ENCODE measurements at places on chromosomes 3 and 15.

DNA sequence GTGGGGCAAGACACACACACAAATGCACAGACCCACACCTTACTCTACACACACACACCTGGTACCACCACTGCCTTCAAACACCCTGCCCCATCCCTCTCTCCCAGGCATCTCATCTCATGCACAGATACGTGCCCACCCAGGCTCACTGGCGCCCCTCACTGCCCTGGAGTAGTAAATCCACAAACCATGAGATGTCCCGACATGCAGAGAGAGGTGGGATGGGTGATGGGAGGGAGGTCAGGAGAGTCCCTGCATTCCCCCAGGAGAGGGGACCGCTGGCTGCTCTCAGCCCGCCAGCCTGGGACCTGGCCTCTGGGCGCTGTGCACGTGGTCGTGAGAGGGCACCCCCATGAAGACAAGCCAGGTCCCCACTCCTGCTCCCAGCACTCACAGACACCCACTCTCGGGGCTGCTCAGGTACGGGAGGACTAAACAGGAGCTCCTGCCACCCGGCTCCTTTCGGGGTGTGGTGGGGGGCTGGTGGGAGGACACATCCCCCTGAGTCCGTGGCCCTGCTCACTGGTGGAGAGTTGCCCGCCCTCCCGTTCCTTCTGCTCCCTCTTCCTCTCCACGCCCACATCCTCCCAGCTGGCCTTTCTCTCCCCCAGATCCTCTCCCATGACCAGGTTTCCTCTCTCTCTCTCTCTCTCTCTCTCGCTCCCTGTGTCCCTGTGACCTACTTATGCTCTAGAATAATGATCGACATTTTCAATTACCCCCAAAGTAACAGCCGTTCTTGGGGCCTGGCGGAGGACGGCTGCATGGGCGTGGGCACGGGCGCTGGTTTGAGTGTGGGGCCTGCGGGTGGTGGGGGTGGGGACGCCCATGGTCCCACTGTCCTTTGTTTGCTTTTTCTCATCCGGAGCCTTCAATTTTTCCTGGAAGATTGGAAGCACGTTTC is 18.9 kb upstream of the CSPG4 start:
- no peaks in the 10 kb centered on the region for H3K27me3 ChIP-seq
- no peaks in the 10 kb centered on the region for H3K36me3 ChIP-seq
- no peak overlapping the region for H3K4me3 ChIP-seq
- DNase-seq = no peak
- H3K27ac ChIP-seq = no peak overlapping the region

GRCh38 chr3:67016522-67017080 is 18.5 kb downstream of the KBTBD8 start:
- no peak overlapping the region for H3K27ac ChIP-seq
- no peaks in the 10 kb centered on the region for H3K4me1 ChIP-seq
- no peaks in the 10 kb centered on the region for H3K27me3 ChIP-seq
- no peak for DNase-seq
- H3K36me3 ChIP-seq = no peaks in the 10 kb centered on the region

DNA sequence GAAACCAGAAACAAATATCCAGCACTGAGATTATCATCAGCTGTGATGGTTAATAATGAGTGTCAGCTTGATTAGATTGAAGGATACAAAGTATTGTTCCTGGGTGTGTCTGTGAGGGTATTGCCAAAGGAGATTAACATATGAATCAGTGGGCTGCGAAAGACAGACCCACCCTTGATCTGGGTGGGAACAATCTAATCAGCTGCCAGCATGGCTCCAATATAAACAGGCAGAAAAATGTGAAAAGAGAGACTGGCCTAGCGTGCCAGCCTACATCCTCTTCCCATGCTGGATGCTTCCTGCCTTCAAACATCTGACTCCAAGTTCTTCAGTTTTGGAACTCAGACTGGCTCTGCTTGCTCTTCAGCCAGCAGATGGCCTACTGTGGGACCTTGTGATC is 869.5 kb downstream of the SI start:
- no peak for DNase-seq
- no peaks in the 10 kb centered on the region for H3K27me3 ChIP-seq
- no peak overlapping the region for H3K27ac ChIP-seq
- H3K4me3 ChIP-seq = no peak overlapping the region

GRCh38 chr15:76529911-76530310 is 193.3 kb downstream of the ISL2 start:
- DNase-seq = no peak
- H3K36me3 ChIP-seq = no peaks in the 10 kb centered on the region
- no peak overlapping the region for H3K27ac ChIP-seq

DNA sequence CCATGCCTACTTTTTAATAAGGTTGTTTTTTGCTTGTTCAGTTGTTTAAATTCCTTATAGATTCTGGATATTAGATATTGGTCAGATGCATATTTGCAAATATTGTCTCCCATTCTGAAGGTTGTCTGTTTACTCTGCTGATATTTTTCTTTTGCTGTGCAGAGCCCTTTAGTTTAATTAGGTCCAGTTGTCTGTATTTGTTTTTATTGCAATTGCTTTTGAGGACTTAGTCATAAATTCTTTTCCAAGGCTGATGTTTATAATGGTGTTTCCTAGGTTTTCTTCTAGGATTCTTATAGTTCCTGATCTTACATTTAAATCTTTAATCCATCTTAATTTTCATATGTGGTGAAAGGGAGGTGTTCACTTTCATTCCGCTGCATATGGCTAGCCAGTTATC is 77.4 kb downstream of the PTPRG start:
- H3K4me3 ChIP-seq = no peak overlapping the region
- H3K27me3 ChIP-seq = no peaks in the 10 kb centered on the region
- DNase-seq = no peak
- no peaks in the 10 kb centered on the region for H3K36me3 ChIP-seq

GRCh38 chr3:40720863-40721262 is 196.1 kb downstream of the ZNF621 start:
- H3K36me3 ChIP-seq = no peaks in the 10 kb centered on the region
- no peaks in the 10 kb centered on the region for H3K27me3 ChIP-seq
- H3K27ac ChIP-seq = no peak overlapping the region
- peaks cover 10% of the 10 kb centered on the region for H3K4me1 ChIP-seq

Data from esophagus squamous epithelium (tissue), 5 donors.